ENCODE measurements at places on chromosomes 5 and 9.

DNA sequence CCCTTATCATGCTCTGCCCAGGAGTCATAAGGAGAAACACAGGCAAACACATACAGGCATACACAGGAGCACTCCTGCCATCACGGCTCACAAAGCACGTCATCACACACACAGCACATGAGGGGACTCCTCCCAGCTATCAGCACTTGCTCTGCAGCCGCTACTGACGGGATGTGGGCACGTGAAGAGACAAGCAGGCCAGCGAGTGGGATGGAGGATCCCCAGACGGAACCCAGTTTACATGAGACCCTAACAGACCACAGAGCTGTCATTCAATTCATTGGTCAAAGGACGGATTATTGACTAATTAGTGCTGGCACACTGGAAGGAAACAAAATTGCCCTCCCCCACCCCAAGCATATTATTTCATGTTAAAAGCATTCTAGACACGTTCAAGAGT is 53.6 kb downstream of the SEMA4D start:
- peak; percentile 75 for DNase-seq

DNA sequence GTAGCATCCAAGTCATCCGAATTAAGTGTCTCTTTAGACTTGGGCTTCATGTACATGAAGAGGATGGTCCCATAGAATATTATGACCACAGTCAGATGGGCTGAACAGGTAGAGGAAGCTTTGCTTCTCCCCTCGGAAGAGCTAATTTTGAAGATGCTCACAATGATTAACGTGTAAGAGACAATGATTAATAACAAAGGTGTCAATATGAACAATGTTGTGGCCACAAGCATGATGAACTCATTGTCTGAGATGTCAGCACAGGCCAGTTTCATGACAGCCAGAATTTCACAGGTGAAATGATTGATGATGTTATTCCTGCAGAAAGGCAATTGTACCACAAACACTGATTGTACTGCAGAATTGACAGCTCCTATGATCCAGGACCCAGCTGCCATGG is 626 bp downstream of the OR13C2 start:
- no peak for DNase-seq

DNA sequence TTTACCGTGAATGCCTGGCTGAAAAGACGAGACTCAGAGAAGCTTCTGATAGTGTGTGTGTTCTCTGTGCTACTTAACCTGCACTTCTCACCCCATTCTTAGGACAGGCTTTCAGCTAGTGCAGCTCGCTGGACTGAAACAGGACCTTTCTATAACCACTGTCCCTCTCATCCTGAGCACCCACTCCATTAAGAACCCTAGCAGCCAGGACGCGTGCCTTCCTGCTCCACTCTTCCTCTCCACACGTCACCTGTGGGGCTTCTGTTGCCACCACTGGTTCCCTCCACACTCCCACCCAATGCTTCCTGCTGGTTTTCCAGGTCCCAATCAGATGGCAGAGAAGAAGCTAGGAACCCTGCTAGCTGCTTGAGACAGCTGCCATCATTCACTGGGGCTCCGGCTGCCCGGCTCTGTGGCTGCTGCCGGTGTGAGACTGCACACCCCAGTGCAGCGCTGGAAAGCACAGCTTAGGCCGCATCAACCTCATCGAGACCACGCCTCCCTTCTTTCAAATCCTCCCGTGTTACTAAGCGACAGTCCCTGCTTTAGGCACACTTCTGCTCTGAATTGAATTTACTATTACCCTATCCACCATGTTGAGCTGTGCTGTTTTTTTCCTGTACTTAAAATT is 44.0 kb downstream of the RNF130 start:
- DNase-seq, result no peak

GRCh38 chr5:161539016-161539415 is 7.5 kb downstream of the GABRB2 start:
- DNase-seq, result no peak

- no peak for DNase-seq
Measured at GRCh38 chr9:121182989-121183388, 18.7 kb downstream of the RAB14 start.

DNA sequence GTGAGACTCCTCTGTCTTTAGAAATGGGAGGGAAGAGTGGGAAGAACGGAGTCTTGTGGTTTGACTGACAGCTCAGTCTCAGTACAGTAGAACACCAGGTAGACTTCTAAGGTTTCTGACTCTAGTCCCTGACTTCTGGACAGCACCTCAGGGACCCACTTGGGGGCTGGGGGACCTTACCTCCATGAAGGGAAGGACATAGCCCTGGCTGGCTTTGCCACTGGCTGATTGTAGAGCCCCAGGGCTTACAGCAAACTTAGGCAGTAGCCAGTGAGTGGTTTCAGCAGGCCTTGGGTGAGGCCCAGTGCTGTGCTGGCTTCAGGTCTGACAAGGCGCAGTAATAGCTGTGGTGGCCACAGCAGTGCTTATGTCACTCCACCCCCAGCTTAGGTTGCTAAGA is 290.0 kb upstream of the PRR16 start:
- DNase-seq, result no peak

Data from CD4-positive, alpha-beta T cell treated with Interleukin-6 at 100 ng/mL for 8 hours (primary cell).